ENCODE measurements at places on chromosomes 2 and 18.
A peak's percentile ranks its signal among the peaks of the same experiment; 100 is the strongest.

- no peak for DNase-seq
Observed at GRCh38 chr2:41329040-41329439, 718.8 kb upstream of the PKDCC start.

- peak; percentile 20 for DNase-seq
Observed at GRCh38 chr2:226124548-226125011, 675.0 kb downstream of the IRS1 start.

DNA sequence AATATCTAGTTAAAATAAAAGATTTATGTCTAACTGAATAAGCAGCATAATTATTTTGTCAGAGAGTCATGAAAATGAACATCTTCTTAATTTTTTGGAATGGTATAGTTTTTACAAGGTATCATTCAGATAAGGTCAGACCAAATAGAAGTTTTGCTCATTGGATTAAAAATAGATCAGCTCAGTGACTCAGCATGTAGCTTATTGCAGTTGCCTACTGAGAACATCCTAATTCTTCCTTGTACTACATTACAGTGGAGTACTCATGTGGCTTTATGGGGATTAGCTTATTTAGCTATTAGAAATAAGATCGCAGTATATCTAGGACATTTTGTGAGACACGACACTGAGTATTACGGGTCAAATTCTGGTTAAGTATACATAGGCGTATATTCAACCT lies 38.2 kb upstream of the PPM1B start:
- DNase-seq, result peak; percentile 38

DNA sequence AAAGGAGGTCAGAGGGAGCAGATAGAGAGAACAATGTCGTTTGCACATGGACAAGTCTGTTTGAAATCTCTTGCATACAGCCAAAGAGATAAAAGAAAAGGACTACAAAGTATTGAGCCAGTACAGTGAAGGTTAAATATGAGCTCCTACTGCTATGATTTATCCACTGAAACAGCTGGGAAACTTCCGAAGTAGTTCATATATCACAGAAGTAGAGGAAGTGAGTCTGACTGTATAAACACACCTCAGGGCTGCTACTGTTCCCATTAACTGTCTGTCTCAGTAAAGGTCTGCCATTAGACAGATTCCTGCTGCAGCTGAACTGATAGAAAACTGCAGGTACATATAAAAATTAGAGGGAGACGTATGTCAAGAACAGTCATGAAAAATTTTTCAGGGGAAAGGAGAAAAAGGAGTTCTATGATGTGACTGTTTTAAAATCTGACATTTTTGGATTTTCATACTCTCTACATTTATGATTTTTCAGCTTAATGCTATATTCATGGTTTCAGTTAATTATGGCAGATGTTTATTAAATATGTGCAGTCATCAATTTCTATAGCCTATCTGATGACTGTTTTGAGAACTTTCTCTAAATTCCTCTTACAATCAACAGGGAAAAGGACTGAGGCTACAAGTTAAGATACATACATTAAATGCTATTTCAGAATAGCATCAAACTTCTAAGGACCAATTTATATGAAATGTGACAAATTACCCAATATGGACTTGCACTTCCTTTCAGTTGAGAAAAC lies 364.7 kb downstream of the ERBB4 start:
- DNase-seq, result peak; percentile 4

GRCh38 chr2:208489687-208490086 lies 83.1 kb downstream of the PTH2R start:
- DNase-seq, result no peak

GRCh38 chr2:125837128-125837527 lies 818.8 kb upstream of the GYPC start:
- no peak for DNase-seq

DNA sequence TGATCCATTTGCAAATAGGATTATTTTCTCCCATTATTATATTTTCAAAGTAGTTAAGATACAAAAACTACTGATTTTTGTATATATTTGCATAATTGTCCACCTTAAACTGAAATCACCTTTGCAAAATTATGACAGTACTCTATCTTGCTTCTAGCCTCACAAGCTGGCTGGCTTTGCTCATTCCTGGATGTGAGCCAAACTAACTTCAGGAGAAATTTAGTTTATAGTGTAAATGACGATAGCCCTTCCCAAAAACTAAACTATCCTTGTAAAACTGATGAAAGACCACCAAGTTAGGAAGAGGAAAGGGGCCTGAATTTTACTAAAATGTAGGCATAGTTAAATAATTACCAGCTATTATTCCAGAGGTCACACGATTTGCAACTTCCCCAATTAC lies 87.3 kb downstream of the ADD2 start:
- DNase-seq, result no peak

DNA sequence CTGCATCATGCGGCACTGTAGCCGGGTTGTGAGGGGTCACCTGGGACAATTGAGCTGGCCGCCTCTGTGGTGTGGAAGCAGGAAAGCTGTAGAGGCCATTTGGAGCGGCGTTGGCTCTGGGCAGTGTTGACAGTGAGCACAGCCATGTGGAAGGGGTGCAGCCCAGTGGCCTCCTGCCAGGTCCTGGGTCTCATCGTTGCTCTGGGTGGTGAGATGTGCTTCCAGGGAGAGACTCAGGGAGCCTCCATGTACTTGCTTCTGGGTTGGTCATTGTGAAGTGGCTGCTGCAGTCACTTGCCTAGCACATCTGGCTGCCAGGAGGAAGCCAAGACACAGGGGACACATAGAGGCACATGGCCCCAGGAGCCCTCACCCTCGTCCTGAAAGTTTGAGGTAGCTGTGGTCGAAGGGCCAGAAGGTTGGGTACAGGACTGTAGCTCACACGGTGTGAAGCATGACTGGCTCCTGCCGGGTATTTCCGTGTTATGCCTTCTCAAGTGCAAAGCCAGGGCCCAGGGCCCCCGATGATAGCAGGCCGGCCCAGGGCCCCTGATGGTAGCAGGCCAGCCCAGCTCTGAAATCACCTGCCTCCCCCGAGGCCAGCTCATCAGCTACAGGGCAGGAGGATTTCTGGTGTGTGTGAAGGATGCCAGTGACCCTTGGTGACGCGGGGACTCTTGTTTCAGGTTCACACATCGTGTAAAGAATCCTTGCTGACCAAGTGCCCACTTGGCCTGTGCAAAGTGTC lies 82.6 kb downstream of the DGKD start:
- no peak for DNase-seq

- DNase-seq, result peak; percentile 51
Observed at GRCh38 chr2:112784199-112785189, at the start of gene IL1A. TSS of gene IL1A (minus strand) at chr2:112784493. CDS start at chr2:112783770, 723 bp downstream.

- DNase-seq, result peak; percentile 99
Observed at GRCh38 chr2:39494784-39495251, 57.7 kb upstream of the MAP4K3 start.

Measured in fibroblast of upper back skin (primary cell).